Vagina (tissue), 2 donors: ENCODE measurements at places on chromosomes 1 and 21.

- no peak for DNase-seq
Observed at GRCh38 chr1:50976111-50976889, 6.3 kb downstream of the CDKN2C start.

DNA sequence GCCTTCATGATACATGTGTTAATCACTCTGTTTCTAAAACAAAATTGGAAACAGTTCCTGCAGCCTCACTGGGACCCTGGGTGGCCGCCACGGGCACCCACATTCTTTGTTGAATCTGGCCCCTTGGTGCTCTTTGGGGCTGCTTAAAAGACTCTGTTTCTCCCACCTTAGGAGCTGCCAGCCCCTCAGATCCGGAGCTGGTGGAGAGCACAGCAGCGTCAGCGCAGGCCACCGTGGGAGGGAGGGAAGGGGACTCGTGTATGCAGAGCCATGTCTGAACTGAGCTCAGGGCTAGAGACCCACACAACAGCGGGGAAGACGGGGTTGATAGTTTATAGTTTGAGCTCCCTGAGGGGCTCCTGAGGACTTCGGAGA lies 121.2 kb downstream of the CNIH3 start:
- no peak for DNase-seq

DNA sequence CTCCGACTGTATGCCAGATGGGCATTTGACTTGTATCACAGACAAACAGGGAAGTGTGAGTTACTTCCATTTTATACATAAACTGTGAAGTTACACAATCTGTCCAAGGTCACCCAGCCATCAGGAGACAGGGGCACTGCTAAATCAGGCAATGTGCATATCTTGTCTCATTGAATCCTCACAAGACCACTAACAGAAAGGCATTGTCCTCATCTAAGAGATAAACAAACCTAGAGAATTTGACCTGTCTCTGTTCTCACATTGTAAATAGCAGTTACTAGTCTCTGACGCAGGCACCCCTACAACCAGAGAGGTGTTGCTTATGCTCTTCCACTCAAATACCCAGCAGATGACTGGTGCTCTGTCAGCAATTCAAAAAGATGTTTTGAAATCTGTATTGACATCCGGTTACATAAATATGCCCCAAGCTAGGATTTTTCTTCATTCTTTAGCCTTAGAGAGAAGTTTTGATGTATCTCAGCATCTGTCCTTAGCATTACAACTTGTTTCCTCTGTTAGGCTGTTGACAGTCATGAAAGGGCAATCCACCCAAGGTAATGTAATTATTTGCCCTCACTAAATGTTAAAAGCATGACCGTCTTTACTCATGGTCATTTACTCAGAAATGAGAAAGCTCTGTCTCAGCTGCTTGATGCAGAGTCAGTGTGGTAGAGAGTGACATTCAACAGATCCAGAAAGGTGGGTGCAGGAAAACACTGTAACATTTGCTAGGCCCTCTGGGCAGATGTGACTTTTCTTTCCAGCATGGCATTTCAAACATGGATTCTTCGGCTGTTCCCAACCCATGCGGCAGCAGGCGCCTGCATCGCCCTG lies 51.9 kb upstream of the ZNF326 start:
- DNase-seq, result peak; percentile 64

DNA sequence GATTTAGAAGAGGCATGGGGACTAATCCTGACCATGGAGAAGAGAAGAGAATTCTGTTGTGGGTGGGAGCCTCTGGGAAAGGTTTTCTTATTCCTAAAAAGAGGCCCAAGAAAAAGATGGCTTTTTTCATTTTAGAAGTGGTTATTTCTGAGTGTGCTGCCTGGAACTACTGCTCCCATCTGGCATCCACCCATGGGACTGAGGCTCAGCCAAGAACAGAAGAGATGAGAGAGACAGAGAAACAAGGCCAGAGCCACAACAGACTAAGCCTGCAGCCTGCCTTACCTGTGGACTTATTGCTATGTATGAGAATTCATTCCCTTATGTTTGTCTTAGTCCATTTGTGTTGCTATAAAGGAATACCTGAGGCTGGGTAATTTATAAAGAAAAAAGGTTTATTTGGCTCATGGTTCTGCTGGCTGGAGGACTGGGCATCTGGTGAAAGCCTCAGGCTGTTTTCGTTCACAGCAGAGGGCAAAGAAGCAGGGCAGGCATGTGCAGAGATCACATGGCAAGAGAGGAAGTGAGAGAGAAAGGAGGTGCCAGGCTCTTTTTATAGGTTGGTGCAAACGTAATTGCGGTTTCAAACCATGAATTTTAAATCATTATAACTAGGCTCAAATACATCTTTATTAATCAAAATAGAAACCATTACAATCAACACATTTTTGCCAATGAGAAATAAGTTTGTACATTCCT lies 57.5 kb upstream of the PRDM2 start:
- DNase-seq, result no peak

DNA sequence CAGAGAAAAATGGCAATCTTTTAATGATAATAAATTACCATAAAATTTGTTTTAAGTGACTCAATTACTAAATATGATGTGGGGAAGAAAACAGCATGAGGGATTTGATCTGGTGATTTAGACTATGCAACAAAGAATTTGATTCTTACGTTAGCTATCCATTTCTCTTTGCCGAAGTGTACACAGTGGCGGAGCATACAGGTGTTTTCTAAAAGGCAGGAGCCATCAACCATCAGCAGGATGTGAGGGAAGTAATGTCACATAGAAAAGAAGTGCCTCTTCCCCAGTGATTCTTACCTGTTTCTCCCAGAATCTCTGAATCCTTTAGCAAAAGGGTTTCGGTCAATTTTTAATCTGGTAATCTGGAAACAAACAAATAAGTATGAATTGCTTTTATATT lies 74.3 kb downstream of the TBX15 start:
- no peak for DNase-seq

DNA sequence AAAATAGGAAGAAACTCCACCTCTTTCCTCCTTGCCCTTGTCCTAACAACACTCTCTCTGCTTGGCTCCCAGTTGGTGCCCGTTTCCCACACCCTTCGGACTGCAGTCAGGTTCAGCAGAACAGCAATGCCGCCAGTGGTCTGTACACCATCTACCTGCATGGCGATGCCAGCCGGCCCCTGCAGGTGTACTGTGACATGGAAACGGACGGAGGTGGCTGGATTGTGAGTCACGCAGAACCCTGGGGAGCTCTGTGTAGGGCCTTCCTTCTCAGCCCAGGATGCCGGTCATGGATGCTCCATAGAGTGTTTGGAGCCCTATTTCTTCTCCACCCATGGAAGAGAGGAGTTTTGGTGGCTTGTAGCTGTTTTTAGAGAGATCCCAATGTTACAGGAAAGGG lies 60.9 kb downstream of the TNN start:
- DNase-seq, result no peak

- DNase-seq, result peak; percentile 98
Observed at GRCh38 chr1:16607433-16607851, 5.9 kb downstream of the NBPF1 start.

DNA sequence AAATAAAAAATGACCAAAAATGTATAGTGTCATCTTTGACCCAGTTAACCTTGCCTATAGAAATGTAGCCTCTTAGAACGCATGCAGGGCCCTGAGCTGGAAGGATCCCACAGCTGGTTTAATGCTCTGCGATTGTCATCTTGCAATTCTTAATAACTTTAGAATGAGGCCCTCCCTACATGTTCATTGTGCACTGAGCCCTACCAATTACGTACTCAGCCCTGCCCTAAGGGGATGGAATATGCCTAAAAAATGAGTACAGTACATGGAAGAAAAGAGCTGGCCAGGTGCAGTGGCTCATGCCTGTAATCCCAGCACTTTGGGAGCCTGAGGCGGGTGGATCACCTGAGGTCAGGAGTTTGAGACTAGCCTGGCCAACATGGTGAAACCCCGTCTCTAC lies 57.8 kb upstream of the BCAR3 start:
- no peak for DNase-seq

DNA sequence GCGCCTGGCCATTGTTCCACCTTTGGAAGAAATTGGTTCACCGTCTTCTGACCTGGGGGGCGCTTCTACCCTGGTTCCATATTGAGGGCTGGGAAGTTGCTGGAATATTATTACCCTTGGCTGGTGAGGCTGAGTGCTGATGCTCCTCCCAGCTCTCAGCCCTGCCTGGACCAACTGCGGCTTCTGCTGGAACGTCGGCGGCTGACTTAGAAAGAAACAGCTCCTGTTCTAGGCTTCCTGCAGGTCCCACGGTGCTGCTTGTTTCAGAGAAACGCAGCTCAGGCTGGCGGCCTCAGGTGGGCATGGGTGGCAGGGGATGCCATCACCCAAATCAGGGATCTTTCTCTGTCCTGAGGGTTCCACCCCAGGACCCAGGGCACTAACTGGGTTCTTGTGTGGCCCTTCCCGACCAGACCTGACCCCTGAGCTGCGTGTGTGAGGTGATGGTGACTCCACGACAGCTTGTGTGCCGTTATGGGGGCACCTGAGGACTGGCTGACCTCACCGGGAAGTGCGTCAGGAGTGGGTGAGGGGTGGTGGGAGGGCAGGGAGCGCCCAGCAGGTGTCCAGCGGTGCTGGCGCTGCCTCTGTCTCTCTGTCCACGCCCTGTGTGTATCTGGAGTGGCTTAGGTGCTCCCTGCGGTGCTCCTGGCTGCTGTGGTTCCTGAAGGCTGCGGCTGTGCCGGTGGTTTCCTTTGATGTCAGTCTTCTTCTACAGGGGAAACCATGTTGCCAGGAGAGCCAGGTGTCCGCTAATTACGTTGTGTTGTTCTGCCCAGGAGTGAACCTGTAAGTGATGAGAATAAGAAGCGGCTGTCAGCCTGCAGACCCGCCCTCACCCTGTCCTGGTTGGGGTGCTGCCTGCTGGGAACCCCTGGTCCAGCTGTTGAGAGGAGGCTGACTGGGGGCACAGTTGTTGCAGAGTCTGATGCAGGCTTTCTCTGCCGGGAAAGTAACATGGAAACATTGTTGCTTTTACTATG lies 8.9 kb downstream of the SKI start:
- no peak for DNase-seq
